ENCODE measurements at places on chromosomes 16 and 17.

GRCh38 chr17:4074831-4075495 lies 67.9 kb downstream of the ZZEF1 start:
- DNase-seq, result no peak

DNA sequence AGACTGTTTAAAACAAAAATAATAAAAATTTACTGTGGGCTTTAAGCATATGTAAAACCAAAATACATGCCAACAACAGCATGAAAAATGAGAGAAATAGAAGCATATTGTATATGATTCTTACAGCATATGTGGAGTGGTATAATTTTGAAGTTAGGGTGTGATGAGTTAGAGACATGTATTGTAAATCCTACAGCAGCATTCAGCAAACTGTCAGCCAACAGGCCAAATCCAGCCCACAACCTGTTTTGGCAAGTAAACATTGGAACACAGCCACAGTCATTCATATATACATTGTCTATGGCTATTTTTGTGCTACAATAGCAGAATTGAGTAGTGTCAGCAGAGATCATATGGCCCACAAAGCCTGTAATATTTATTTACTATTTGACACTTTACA lies 42.3 kb downstream of the ZNF18 start:
- no peak for DNase-seq

GRCh38 chr17:72430611-72431432 lies 310.0 kb downstream of the SOX9 start:
- DNase-seq, result no peak

GRCh38 chr16:65222536-65222935 lies 100.7 kb upstream of the CDH11 start:
- no peak for DNase-seq

GRCh38 chr16:68724797-68725196 lies 12.3 kb upstream of the CDH1 start:
- no peak for DNase-seq

- no peak for DNase-seq
Observed at GRCh38 chr16:49883076-49884014, 27.4 kb upstream of the ZNF423 start.

- no peak for DNase-seq
Observed at GRCh38 chr17:50344731-50345365, 1.1 kb upstream of the XYLT2 start.

DNA sequence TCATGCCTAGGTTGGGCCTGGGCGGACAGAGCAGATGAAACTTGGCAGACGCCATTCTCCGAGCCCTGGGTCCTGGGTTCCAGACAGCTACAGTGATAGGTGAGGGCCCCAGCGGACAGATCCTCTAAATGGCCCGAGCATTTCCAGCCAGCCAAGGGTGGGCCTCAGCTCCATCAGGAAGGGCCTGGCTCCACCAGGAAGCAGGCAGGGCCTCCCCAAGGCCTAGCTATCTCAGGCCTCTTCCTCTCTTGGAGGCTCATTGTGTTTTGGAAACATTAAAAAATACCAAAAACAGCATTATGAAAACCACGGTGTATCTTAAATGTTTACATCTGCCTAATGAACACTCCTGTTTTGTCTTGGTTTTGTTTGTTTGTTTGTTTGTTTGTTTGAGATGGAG lies 38.2 kb upstream of the SBK1 start:
- DNase-seq, result no peak

GRCh38 chr17:76432712-76433336 lies 20.1 kb downstream of the UBE2O start:
- no peak for DNase-seq

- peak; percentile 3 for DNase-seq
Observed at GRCh38 chr16:51153577-51154031, 2.5 kb upstream of the SALL1 start.

- DNase-seq, result no peak
Observed at GRCh38 chr17:50218071-50218759, 16.8 kb upstream of the COL1A1 start.

GRCh38 chr17:82937411-82938371 lies 97.9 kb upstream of the ZNF750 start:
- no peak for DNase-seq

- no peak for DNase-seq
Observed at GRCh38 chr17:34203018-34203638, 52.0 kb upstream of the CCL2 start.

- no peak for DNase-seq
Observed at GRCh38 chr17:6045621-6046357, 24.4 kb upstream of the WSCD1 start.

GRCh38 chr16:83113317-83113716 lies 486.5 kb downstream of the CDH13 start:
- peak; percentile 25 for DNase-seq

GRCh38 chr16:11674001-11674817 lies 6.0 kb downstream of the SNN start:
- DNase-seq, result no peak

DNA sequence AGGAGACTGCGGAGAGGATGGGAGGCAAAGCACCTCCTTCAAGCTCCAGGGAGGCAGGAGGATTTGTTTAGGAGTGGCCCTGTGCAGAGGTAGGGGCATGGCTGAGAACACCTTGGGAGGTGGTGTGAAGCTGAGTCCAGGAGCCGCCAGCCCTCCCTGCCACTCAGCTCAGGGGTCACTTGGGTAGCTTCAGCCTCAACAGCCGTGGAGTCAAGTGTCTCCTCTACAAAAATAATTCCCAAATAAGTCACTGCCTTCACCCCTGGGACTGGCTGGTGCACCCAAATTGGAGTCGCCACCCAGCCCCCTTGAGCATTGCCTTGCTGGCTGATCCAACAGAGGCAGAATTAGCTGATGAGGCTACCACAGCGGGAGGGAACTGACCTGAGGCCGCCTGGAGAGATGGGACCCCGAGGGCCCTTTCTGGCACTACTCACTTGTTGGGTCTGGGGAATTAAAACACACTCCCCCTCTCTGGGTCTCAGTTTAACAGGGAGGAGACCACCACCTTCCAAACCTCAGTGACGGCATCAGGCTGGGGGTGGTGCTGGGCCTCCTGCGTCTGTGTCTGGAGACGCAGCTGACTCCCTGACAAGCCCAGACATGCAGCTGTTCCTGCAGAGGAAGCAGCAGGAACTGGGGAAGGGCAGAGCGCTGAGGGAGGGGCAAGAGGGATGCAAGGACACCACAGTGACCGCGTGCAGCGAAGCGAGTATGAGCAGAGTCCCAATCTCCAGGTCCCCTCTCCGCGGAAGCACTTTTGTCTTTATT lies 87.9 kb upstream of the TOB1 start:
- DNase-seq, result no peak

DNA sequence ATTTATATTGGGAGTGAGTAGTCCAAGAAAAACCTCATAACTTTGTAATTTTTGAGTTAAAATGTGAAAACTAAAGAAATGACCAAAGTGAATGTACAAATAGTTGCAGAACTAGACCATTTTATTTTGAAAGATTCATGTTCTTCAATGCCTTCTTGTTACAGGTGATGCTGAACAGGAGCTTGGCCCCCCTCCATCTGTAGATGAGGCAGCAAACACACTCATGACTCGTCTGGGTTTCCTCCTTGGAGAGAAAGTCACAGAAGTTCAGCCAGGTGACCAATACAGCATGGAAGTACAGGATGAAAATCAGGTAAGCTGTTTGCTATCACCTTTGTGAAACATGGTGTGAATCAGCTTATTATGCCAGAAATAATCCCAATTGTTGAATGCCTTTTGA lies 227.8 kb downstream of the TANC2 start:
- no peak for DNase-seq

GRCh38 chr17:76734080-76734840 lies 2.9 kb downstream of the SRSF2 start:
- DNase-seq, result no peak

- no peak for DNase-seq
Observed at GRCh38 chr16:50403491-50403890, 34.7 kb upstream of the BRD7 start.

- DNase-seq, result no peak
Observed at GRCh38 chr17:72244956-72245355, 124.1 kb downstream of the SOX9 start.

DNA sequence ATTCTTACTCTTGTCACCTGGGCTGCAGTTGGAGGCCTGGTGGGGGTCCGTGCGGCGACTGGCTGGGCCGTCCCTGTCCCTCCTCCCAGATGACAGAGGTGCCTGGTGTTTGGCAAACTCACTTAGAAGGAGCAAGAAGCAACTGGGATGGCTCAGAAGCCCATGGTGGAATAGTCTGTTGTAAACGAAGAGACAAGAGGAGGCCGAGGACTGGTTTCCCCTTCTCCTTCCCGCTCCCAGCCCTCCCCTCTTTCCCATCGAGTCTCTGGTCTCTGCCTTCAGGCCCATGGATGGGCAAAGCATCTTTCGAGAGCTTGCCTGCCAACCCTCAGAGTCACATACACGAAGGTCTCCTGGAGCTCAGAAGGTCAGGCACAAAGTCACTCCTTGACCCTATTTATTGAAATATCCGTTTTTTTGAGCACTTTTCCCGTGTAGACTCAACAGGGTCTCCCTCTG lies 364.4 kb downstream of the SEC14L1 start:
- DNase-seq, result no peak

- no peak for DNase-seq
Observed at GRCh38 chr16:86503830-86504229, 6.5 kb upstream of the FOXF1 start.

GRCh38 chr17:74325743-74326379 lies at the start of gene KIF19:
TSS of gene KIF19 (plus strand) at chr17:74326226. CDS start at chr17:74326350, 124 bp downstream.
- peak; percentile 64 for DNase-seq

- no peak for DNase-seq
Observed at GRCh38 chr17:40471846-40472732, 28.8 kb downstream of the IGFBP4 start.

- DNase-seq, result no peak
Observed at GRCh38 chr16:70441406-70441990, 2.6 kb upstream of the ST3GAL2 start.

- no peak for DNase-seq
Observed at GRCh38 chr16:84927621-84928591, 83.4 kb downstream of the ZDHHC7 start.

DNA sequence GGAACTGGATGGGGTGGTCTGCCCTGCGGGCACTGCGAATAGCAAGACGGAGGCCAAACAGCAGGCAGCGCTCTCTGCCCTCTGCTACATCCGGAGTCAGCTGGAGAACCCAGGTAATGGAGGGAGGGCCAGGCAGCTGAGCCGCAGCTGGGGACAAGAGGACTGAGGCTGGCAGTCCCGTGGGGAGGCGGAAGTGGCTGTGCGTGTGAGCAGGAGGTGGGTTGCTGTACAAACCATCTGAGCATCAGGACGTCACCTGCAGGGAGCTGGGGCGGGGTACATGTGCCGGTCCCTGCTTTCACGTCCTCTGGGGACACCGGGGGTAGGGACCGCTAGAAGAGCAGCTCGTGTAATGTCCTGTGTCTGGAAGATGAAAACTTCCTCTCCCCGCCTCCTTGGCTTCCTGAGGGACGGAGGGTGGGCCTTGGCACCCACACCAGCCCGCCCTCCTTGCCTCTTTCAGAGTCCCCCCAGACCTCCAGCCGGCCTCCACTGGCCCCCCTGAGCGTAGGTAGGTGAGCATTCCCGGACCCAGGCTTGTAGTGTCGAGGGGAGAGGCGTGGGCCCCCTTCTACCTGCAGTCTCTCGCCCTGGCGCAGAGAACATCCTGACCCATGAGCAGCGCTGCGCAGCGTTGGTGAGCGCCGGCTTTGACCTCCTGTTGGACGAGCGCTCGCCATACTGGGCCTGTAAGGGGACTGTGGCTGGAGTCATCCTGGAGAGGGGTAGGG lies 3.7 kb downstream of the ADAD2 start:
- peak; percentile 58 for DNase-seq

GRCh38 chr17:45050481-45051059 lies 862 bp downstream of the DCAKD start:
- DNase-seq, result peak; percentile 63

GRCh38 chr16:15518381-15519351 lies 84.3 kb downstream of the BMERB1 start:
- no peak for DNase-seq

GRCh38 chr17:42585353-42585752 lies 7.8 kb upstream of the PSMC3IP start:
- no peak for DNase-seq
